Activated CD4-positive, alpha-beta T cell treated with anti-CD3 and anti-CD28 coated beads, Interleukin-2, amount 10 ng/mL, durations not matched to agents 24 days and 14 days (primary cell): ENCODE measurements at places on chromosomes 6 and 20. TPM values are rescaled to one million over a fixed set of nuclear protein-coding genes. Genes with fewer than 3 reads are reported as not detected.

- no peak for DNase-seq
These were observed 113.3 kb downstream of the TASP1 start for GRCh38 chr20:13525225-13525940.

Gene PRSS35
- total RNA-seq = not detected in 2 replicates

Gene PRRT1
- total RNA-seq = 0.24 and 0.35 TPM in 2 replicates

Gene TMEM244
- not detected in 2 replicates for total RNA-seq

Gene OOEP
- 0.47 TPM in 2 replicates for total RNA-seq

DNA sequence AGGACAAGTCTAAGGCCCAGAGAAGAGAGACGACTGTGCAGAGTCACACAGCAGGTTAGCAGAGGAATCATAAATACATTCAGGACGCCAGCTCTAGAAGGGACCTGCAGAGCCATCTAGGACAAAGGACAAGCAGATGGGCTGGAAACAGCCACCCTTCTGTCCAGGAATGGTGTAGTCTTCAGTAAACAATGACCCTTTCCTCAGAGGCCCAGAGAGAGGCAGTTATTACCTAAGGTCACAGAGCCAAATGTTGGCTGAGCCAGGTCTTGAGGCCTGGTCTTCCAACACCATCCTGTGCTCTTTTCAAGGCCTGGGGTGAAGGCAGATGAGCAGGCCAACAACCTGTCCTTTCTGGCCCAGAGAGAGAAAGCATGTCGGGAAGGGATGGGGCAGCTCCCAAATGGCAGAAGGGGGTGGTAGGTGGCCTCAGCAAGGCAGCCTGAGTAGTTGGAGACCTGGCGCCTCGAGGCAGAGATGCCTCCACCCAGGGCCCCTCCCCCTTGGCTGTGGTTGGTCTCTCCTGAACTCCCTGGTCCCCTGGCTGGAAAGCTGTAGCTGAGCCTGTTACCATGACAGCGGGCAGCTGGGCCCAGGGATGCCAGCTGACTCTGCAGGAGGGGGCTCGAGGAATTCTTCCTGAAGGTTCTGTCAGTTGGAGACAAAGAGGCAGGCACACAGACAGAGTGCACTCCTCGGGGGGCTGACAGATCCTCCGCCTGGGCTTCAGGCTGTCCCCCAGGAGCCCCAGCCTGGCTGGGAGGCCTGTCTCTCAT, 24.8 kb downstream of the EPB41L1 start:
- no peak for DNase-seq

DNA sequence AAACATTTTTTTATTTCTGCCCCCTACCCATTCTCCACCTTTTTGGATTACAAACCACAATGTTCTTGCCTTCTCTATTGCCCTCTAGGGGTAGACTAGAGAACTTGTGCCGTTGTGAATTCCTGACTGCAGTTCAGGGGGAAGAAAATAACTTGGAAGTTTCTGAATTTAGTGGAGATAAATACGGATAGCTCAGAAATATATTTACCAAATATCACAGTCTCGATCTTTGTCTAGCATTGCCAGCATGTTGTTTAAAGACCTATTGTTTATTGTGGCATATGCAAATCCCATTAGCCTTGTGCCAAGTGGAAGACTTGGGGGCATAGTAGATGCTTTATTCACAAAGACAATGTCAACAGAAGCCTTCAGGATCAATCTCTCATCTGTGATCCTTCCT, 154.1 kb upstream of the MMS22L start:
- DNase-seq = no peak

GRCh38 chr6:80469977-80470376, 363.5 kb downstream of the BCKDHB start:
- DNase-seq = no peak

GRCh38 chr6:149769676-149770075, 20.1 kb downstream of the PCMT1 start:
- no peak for DNase-seq

DNA sequence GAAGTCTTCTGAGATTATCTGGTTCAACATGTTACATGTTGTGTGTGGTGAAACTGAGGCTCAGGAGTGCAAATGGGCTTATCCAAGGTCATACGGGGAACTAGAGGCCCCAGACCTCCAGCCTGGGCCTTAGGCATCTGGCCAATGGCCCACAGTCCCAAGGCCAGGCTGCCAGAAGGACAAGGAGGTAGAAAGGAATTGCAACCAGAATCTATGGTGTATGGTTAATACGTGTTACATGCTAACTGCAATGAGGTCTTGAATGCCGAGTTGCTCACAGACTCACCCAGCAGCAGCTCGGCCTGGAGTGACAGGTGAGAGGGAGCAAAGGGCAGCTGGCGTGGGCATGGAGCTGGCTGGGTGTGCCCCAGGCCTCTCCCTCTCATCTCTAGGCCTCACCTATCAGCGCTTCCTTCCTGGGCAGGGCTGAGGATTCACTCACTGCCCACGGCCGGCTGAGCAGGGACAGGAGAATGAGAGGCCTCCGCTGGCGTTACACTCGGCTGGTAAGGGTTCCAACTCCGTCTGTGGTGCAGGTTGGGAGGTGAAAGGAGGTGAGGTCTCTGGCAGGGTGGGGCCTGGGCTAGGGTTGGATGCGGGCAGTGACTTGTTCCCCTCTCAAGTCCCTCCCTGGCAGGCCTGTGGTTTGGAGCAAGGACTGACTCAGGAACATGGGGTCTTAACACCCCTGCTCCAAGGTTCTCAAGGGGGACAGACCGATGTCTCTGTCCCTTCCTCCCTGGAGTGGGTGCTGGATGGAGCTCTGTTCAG, at the start of gene TLDC2:
Gene TLDC2, plus strand, starts transcription at position 437 of the 771 bp plus-strand sequence. Its CDS starts 37 bp downstream, at position 474.
- DNase-seq = no peak
